ENCODE measurements at places on chromosomes 13 and 19. TPM values are rescaled to one million over a fixed set of nuclear protein-coding genes. Genes with fewer than 3 reads are reported as not detected.

GRCh38 chr19:3433805-3434540 lies 46.4 kb downstream of the SMIM24 start:
- H3K36me3 ChIP-seq: no peaks in the 10 kb centered on the region
- peaks cover 9% of the 10 kb centered on the region for H3K4me1 ChIP-seq
- peak overlapping the region; percentile 86 for H3K27ac ChIP-seq
- H3K27me3 ChIP-seq: no peaks in the 10 kb centered on the region
- DNase-seq: no peak

DNA sequence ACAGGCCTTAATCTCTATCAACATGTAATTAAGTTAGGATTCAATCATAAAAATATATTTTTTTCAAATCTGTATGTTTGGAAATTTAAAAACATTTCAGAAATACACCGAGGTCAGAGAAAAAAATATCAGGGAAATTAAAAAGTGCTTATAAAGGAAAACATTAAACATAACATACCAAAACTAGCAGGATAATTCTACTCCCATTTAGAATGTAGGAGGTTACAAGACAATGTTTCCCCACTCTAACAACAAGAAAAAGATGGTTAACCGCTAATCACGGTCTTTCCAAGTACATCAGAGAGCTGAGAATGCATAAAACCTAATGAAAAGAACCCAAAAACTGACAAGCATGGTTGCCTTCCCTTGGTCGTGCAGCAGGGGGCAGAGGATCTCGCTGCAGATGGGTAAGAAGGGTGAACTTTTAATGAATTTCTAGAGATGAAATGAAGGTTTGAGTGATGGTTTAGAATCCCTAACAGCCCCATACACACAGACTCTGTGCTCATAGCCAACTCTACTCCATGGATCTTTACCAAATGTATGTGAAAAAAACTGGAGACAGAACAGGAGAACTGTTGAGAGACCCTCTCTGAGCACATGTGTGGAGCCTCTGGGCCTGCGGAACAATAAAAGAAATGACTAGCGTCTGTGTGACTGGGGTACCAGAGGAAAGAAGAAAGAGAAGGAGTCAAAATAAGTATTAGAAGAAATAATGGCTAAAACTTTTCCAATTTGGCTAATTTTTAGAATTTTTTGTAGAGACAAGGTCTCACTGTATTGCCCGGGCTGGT lies 51.3 kb upstream of the LSM14A start:
- H3K36me3 ChIP-seq: no peaks in the 10 kb centered on the region
- peak; percentile 56 for DNase-seq
- H3K4me1 ChIP-seq: no peaks in the 10 kb centered on the region
- H3K27me3 ChIP-seq: no peaks in the 10 kb centered on the region
- H3K27ac ChIP-seq: no peak overlapping the region
- no peak overlapping the region for H3K4me3 ChIP-seq

- no peak overlapping the region for H3K4me3 ChIP-seq
- H3K27me3 ChIP-seq: peaks cover 4% of the 10 kb centered on the region
- no peak overlapping the region for H3K27ac ChIP-seq
- H3K36me3 ChIP-seq: no peaks in the 10 kb centered on the region
- peaks cover 4% of the 10 kb centered on the region for H3K4me1 ChIP-seq
Observed at GRCh38 chr19:50657712-50658440, 8.6 kb downstream of the C19orf81 start.

DNA sequence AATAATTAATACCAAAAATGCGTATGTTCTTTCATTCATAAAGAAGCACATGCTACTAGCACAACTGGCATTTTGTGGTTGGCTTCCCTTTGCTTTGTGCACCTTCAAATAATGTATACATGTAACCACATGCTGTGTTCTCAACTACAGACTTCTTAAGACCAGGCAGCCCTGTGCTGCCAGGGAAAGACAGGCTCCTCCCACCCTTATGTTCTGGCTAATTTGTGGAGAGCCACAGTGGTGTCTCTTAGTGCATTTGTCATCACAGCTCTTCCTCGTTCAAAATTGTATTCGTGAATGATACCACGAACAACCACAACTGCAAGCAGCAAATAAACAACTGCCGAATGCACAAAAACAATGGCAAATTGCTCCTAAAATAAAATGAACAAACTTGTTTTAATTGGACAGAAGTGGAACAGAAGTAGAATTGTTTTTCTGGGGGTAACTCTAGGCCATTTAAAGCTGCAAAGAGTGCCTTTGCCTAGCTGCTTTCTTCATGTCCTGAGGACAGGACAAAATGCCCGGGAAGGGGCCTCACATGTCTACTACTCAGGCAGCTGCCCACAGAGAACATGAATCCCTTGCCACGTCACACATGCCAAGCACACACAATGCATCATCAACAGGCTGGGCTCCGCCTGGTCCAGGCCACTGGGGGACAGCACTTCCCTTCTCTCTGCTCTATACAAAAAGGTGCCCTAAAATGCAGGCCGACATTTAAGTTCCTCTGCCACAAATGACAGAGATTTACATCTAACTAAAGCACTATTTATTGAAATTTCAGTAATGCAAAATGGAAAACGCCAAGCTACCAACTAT lies 21.7 kb downstream of the IRS2 start:
- no peaks in the 10 kb centered on the region for H3K27me3 ChIP-seq
- DNase-seq: no peak
- H3K4me1 ChIP-seq: no peaks in the 10 kb centered on the region
- H3K27ac ChIP-seq: no peak overlapping the region

- no peak for DNase-seq
- H3K27me3 ChIP-seq: no peaks in the 10 kb centered on the region
- H3K4me3 ChIP-seq: no peak overlapping the region
- H3K36me3 ChIP-seq: no peaks in the 10 kb centered on the region
- no peak overlapping the region for H3K27ac ChIP-seq
Observed at GRCh38 chr13:107778094-107778493, 437.2 kb downstream of the LIG4 start.

- no peaks in the 10 kb centered on the region for H3K27me3 ChIP-seq
- DNase-seq: no peak
- no peak overlapping the region for H3K27ac ChIP-seq
- no peak overlapping the region for H3K4me3 ChIP-seq
- H3K36me3 ChIP-seq: no peaks in the 10 kb centered on the region
Observed at GRCh38 chr13:109584844-109585361, 201.5 kb downstream of the IRS2 start.

DNA sequence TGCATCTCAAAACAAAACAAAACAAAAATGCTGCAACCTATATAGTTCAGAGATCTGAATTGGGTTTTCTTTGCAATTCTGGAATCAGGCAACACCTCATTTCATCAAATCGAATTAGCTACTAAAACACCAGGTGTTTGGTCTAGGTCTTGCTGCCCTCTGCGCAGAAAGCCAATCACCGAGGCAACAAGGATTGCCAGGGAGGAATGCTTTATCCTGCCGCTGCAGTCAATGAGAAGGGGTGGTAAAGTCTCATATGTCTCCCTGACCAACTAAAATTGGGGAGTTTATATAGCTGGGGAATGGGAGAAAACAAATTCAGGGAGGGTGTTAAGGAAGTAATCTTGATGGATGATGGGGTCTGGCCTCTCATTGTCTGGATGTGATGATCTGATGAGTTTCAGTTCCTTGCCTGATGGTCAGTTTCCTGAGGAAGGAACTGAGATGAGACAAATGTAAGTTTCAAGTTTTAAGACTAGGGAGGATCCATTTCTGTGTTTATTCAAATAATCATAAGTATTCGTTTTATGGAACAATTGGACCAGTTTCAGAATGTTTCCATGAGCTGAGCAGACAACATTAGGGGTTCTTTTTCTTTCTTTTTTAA lies 5.0 kb upstream of the YJU2 start:
- H3K36me3 ChIP-seq: no peaks in the 10 kb centered on the region
- no peak overlapping the region for H3K27ac ChIP-seq
- no peaks in the 10 kb centered on the region for H3K27me3 ChIP-seq
- no peak for DNase-seq

GRCh38 chr13:29977476-29978120 lies 127.2 kb upstream of the UBL3 start:
- no peak for DNase-seq
- H3K4me3 ChIP-seq: no peak overlapping the region
- H3K27ac ChIP-seq: no peak overlapping the region
- H3K27me3 ChIP-seq: no peaks in the 10 kb centered on the region
- no peaks in the 10 kb centered on the region for H3K36me3 ChIP-seq
- no peaks in the 10 kb centered on the region for H3K4me1 ChIP-seq

DNA sequence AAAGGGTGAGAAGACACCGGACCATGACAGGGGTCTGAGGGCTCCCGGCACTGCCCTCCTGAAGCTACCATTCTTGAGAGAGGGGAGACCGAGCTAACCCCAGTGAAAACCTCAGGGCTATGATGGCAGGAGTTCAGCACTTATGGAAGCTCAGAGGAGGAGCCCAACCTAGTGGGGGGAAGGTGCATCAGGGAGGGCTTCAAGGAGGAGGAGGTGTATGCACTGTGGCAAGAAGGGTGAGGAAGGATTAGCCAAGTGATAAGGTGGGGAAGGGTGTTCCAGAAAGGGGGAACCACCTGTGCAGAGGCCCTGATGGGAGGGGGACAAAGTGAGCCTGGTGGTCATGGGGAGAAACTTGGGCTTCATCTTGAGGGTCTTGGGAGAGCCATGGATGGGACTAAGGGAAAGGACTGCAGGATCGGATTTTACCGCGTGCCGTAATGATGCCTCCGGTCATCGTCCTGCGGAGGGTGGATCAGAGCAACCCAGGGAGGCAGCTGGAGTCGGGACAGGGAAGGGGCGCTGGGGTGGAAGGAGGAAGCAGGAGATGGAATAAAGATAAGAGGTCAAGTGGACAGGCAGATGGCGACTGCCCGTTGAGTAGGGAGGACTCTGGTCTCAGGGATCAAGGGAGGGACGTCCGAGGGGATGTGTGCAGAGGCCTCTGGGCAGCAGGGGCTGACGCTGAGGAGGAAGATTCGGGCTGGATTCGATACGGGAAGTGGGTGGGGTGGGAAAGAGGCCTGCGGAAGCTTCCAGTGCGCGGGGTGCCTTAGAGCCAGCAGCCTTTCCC lies 13.3 kb upstream of the PSMD8 start:
- no peaks in the 10 kb centered on the region for H3K36me3 ChIP-seq
- no peak overlapping the region for H3K27ac ChIP-seq
- H3K27me3 ChIP-seq: no peaks in the 10 kb centered on the region
- no peak for DNase-seq

DNA sequence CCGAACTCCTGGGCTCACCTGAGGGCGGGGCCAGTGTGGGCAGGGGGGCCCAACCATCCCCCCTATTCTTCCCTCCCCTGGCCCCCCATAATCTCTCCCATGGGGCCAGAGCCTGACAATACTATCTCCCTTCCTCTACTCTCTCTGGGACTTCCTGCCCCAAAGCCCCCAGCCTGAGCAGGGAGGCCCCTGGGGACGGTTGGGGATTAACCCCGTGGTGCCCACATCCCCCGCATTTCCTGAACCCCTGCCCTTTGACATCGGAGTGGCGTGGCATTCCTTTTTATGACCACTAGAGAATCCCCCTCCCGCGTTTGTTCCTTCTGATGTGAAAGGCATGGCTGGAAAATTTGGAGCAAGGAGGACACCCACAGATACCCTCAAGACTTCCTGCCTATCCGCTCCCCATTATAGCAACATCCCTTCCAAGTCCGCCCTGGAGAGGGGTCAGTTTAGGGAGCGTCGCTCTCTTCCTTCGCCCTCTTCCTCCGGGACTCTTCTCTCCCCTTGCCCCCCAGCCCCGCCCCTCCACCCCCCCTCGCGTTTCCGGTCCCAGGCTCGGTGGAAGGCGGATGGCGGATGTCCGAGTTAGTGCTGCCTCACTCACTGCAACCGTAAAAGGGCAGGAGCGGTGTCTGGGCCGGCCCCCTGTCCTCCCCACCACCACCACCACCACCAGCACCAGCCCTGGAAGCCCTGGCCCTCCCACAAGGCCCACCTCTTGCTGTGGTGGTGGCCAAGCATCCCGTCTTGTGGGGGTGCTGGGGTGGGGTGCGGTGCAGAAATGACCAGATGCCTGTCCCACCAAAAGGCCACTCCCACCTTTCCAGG lies 1.8 kb downstream of the VASP start:
- no peaks in the 10 kb centered on the region for H3K27me3 ChIP-seq
- H3K27ac ChIP-seq: peak overlapping the region; percentile 87
- no peak for DNase-seq
- peaks cover 20% of the 10 kb centered on the region for H3K4me1 ChIP-seq
- no peaks in the 10 kb centered on the region for H3K36me3 ChIP-seq

- no peak overlapping the region for H3K27ac ChIP-seq
- no peak overlapping the region for H3K4me3 ChIP-seq
- no peaks in the 10 kb centered on the region for H3K27me3 ChIP-seq
- H3K36me3 ChIP-seq: no peaks in the 10 kb centered on the region
- DNase-seq: peak; percentile 35
- H3K4me1 ChIP-seq: peaks cover 12% of the 10 kb centered on the region
Observed at GRCh38 chr19:588093-588740, 1.5 kb upstream of the HCN2 start.

- DNase-seq: no peak
Observed at GRCh38 chr13:95678967-95679366, 2.0 kb downstream of the DNAJC3 start.

GRCh38 chr13:46575818-46576221 lies 22.9 kb downstream of the LRCH1 start:
- no peaks in the 10 kb centered on the region for H3K36me3 ChIP-seq
- no peak overlapping the region for H3K4me3 ChIP-seq
- no peak overlapping the region for H3K27ac ChIP-seq
- H3K4me1 ChIP-seq: peaks cover 11% of the 10 kb centered on the region
- DNase-seq: no peak

DNA sequence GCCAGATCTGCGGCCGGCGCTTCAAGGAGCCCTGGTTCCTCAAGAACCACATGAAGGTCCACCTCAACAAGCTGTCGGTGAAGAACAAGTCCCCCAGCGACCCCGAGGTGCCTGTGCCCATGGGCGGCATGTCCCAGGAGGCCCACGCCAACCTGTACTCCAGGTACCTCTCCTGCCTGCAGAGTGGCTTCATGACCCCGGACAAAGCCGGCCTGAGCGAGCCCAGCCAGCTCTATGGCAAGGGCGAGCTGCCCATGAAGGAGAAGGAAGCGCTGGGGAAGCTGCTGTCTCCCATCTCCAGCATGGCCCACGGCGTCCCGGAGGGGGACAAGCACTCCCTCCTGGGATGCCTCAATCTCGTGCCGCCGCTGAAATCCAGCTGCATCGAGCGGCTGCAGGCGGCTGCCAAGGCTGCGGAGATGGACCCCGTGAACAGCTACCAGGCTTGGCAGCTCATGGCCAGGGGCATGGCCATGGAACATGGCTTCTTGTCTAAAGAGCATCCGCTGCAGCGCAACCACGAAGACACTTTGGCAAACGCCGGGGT lies 72.6 kb downstream of the ZNF536 start:
- no peaks in the 10 kb centered on the region for H3K27me3 ChIP-seq
- H3K4me1 ChIP-seq: no peaks in the 10 kb centered on the region
- no peak overlapping the region for H3K27ac ChIP-seq
- no peak overlapping the region for H3K4me3 ChIP-seq
- H3K36me3 ChIP-seq: no peaks in the 10 kb centered on the region

Gene CBLC
- total RNA-seq: not detected

Gene WDR87
- not detected for total RNA-seq

Gene BEST2
- not detected for total RNA-seq

Gene TIMM13
- 76.4 TPM for total RNA-seq

Gene PLVAP
- total RNA-seq: 0.24 TPM

Gene JAK3
- 213 TPM for total RNA-seq

Gene PDE4A
- total RNA-seq: 14.0 TPM

Gene ZNF132
- 12.9 TPM for total RNA-seq

Gene FFAR1
- not detected for total RNA-seq

Gene SYCN
- total RNA-seq: not detected

Measured in naive thymus-derived CD4-positive, alpha-beta T cell (primary cell).